ENCODE measurements at places on chromosomes 3 and 15.
A peak's percentile ranks its signal among the peaks of the same experiment; 100 is the strongest.

- no peak for DNase-seq
Measured at GRCh38 chr3:195059006-195059350, 212.0 kb downstream of the XXYLT1 start.

GRCh38 chr3:155019575-155019974, 60.5 kb upstream of the MME start:
- no peak for DNase-seq

- DNase-seq, result no peak
Measured at GRCh38 chr3:191441687-191442086, 19.3 kb upstream of the PYDC2 start.

- DNase-seq, result no peak
Measured at GRCh38 chr3:37086918-37087317, 87.5 kb downstream of the LRRFIP2 start.

- DNase-seq, result no peak
Measured at GRCh38 chr15:91243826-91244225, 143.8 kb downstream of the SV2B start.

GRCh38 chr15:91281947-91282346, 181.9 kb downstream of the SV2B start:
- no peak for DNase-seq

GRCh38 chr15:88331291-88331690, 74.8 kb upstream of the NTRK3 start:
- DNase-seq, result peak; percentile 0

DNA sequence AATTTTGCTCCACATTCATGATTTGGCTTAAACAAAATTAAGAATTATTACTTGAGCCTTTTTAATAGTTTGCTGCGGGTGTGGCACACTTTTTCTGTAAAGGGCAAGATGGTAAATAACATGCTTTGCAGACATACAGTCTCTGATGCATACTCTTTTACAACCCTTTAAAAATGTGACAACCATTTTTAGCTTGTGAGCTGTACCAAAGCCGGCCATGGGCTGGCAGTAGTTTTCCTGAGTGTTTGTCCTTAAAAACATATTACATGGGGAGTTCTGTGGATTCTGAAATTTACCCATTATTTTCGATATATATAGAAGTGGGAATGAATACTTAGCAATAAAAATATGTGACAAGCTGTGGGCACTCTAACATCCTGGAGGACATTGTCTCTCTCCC, 163.4 kb downstream of the FNDC3B start:
- no peak for DNase-seq

GRCh38 chr3:197209366-197210260, 88.8 kb downstream of the DLG1 start:
- no peak for DNase-seq

DNA sequence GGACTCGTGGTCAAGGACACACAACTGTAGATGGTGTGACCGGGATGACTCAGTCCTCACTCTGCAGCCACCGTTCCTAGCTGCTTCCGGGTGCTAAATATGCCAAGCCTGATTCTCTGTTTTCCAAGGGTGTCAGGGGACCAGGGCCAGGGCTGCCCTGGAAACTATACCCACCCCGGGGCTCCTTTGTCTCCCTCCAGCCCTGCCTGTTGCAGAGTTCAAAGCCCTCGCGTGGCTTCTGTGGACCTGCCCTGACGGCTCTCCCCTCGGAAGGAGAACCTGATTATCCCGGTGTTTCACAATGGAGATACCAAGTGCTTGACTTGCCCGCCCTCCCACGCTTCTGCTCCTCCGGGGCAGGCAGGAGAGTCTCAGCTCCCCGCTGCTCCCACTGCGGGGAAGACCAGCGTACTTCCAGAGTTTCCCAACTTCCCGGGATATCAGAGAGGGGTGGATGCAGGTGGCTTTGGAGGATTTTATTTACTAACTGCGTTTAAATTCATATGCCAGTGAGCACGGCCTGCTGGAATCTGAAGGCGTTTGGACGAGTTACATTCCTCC, 125.0 kb downstream of the ASB7 start:
- no peak for DNase-seq

DNA sequence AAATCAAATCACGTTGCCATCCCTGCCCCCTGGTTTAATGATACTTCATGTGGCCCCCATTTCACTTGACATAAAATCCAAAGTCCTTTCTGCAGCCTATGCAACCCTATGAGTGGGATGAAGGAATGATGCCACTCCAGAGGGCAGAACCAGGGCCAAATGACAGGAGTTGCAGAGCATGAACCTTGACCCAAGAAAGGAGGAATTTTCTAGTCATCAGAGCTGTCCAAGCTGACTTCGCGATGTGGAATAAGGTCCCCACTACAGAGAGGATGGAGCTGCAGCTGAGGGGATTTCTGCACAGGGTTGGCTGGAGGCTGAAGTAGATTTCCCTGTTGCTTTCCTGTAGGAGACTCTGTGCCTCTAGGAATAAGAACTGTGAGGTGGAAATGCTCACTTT, 15.8 kb upstream of the EPHB3 start:
- no peak for DNase-seq

DNA sequence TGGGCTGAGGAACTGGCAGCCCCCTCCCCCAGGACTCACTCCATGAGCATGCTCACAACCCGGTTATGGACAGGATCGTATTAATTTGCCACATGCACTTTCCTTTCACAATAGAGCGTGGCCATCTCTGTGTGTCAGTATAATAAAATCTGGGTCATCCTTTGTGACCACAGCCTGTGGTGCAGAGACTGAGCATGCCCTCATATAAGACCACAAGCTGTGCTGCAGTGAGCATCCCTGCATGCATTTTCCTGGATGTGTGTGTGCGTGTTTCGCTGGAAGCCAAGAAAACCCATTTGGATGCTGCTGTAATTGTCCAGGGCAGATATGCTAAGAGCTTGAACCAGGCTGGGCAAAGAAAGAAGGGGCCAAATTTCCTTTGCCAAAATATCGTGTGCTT, 39.7 kb downstream of the CYP11A1 start:
- no peak for DNase-seq

DNA sequence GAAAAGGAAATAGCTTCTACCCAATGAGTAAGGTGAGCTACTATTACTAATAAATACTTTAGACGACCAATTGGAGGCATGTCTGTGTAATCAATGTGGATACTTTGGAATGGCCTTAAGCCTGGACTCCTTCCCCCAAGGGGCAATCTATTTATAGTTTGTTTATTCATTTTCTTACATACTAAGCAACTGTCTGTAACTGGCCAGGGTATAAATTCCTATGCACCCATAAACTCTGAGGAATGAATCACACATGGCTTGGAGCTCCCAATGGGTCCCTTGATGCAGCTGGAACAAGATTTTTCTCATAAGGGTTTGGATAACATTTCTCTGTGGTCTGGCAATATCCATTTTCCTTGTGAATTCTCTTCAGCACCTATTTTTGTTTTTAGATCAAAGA, 506.8 kb downstream of the EDEM1 start:
- no peak for DNase-seq

DNA sequence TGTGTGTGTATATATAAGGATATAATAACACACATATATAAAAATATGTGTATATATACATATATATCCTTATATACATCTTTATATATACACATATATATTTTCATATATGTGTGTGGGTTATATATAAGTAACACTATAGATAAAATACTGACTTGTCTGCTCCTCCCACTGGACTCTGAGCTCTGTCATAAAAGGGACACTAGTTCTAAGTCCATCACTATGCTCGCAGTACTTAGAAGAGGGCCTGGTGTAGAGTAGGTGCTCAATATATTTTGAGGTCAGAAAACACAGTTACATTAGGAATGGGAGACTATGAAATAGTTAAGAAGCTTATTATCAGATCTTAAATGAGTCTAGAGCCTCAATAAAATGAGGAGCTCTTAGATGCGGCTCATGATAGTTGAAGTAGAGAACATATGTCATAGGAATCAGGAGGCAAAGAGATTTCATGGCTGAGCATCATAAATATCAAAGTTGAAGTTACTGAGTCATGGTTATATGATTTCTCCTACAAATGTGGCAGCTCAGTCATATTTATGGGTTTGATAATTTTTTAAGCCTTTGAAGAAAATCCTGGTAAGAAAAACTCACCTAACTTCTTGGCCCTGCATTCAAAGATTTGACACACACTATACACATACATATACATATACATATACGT, 371.2 kb upstream of the THBS1 start:
- DNase-seq, result no peak

GRCh38 chr3:113606539-113607218, 74.3 kb downstream of the SIDT1 start:
- no peak for DNase-seq

DNA sequence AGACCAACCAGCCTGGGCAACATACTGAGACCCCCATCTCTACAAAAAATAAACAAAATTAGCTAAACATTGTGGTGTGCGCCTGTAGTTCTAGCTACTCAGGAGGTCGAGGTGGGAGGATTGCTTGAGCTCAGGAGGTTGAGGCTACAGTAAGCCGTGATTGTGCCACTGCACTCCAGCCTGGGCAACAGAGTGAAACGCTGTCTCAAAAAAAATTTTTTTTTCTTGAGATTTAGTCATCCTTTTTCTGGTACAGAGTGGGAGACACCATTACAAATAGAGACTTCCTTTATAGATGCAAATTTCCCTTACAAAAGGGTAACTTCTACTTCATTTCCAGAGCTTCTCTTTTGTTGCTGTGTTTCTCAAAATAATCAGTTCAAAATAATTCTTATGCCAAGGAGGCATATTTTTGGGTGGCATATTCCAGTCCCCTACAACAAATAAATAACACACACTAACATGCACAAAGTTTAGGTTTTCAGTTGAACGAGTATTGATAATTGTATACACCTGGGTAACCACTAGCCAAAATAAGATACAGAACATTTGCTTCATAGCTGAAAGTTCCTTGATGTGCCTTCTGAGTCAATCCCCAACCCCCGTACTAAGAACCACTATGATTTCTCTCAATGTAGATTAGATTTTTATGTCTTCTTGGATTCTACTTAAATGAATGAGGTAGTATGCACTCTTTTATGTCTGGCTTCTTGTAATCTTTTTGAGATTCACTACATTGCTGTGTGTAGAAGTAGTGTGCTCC, 248.9 kb upstream of the PROK2 start:
- no peak for DNase-seq

GRCh38 chr3:29823233-29823632, 542.4 kb downstream of the RBMS3 start:
- no peak for DNase-seq

GRCh38 chr15:85618956-85619491, 175.7 kb downstream of the KLHL25 start:
- DNase-seq, result peak; percentile 42

- no peak for DNase-seq
Measured at GRCh38 chr15:48177383-48177765, 721 bp downstream of the MYEF2 start.
